ENCODE measurements at places on chromosomes 12 and 14.

DNA sequence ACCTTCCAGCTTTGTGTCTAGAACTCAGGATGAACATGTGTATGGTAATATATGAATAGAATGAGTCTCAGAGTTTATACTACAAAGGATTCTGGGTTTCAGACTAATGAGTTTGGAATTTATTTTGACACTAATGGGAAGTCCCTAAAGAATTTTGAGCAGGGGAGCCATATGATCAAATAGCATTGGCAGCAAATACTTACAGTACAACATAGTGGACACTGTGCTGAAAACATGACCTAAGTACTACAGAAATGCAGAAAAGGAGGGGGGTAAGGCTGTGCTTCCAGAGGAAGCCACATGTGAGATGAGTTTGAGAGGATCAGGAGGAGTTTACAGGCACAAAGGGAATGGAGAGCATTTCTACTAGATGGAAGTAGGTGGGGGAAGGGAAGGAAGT is 225.8 kb downstream of the C12orf42 start:
- no peak for DNase-seq

DNA sequence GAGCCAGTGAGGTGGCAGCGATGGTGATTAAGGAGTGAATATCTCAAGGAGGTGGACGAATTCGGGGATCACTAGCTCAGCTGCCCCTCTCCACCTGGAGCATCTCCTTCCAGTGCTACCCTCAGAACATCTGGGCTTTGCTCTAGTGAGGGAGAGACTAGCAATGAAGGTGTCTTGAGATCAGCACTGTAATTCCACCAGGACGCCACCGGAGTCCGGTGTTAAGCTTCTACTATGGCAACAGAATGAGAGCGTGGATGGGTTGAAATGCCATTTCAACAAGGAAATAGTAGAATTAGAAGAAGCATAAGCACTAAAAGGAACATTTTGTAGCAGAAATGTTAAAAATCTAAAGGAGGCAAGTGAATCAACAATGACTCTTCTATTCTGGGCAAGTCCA is 61.1 kb downstream of the NTF3 start:
- DNase-seq, result no peak

DNA sequence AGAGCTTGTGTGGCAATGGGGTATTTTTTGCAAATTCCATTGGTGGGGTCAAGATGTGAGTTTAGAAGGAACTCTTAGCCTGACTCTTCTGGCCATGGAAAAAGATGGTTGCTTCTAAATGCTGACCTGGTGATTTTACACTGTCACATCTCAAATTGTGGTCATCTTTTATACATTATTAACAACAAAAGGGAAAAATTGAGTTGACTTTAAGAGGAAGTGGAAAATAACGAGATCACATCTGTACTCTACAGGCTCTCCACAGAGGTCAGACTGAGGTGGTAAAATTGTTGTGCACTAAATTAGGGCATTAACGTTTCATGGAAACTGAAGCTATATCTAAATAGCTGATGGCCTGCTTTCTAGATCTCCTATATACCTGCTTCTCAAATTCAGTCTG is 44.7 kb downstream of the PTPN11 start:
- DNase-seq, result no peak

GRCh38 chr12:86710109-86710508 is 453.9 kb upstream of the MGAT4C start:
- DNase-seq, result no peak

GRCh38 chr14:36365766-36366165 is 45.3 kb upstream of the MBIP start:
- no peak for DNase-seq

DNA sequence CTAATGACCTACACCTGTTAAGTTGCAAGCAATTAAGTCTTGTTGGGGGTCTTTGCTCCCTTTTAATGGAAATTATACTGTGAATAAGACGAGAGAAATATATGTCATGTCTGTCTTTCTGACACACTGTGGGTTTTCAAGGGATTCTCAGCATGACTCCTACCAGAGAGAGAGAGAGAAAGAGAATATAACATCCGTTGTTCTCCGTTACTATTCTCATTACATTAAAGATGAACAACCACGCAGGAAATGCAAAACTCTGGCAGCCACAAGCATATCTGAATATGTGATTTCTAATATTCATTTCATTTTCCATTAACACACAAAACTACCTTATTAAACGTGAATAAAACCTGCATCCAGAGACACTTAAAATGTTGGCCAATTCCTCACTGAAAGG is 67.3 kb upstream of the EGLN3 start:
- DNase-seq, result no peak

DNA sequence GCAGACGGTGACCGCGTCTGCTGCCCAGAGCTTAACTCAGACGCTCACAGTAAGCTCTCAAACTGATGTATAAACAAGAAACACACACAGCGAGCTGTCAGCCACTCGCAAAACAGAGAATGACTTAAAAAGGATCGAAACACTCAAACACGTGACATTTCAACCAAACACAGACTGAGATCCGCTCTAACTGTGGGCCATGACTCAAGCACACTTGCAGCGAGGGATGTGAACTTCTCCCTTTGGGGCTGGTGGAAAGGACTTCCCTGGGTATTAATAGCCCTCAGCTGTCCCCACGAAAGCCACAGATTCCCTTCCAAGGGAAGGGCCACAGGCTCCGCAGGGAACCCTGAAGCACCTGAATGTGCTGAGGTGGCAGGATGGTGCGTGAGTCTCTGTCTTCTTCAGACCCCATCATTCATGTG is 29.1 kb downstream of the CCDC88C start:
- no peak for DNase-seq

GRCh38 chr12:20631711-20632110 is 63.4 kb upstream of the SLCO1C1 start:
- no peak for DNase-seq

DNA sequence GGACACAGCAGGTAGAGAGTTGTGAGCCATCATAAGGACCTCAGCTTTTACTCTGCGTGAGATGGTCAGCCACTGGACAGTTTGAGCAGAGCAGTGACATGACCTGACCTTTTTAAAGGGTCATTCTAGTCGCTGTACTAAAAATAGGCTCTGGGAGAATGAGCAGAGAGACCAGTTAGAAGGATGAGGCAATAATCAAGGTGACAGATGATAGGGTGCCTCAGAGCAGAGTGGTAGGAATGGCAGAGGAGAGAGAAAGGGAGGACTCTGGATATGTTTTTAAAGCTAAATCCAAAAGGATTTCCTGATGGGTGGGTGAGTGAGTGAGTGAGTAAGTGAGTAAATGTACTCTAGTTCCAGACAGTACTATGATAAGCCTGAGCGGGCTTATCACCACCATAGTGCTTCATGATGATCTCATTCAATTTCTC is 83.6 kb upstream of the ARHGAP5 start:
- DNase-seq, result no peak

DNA sequence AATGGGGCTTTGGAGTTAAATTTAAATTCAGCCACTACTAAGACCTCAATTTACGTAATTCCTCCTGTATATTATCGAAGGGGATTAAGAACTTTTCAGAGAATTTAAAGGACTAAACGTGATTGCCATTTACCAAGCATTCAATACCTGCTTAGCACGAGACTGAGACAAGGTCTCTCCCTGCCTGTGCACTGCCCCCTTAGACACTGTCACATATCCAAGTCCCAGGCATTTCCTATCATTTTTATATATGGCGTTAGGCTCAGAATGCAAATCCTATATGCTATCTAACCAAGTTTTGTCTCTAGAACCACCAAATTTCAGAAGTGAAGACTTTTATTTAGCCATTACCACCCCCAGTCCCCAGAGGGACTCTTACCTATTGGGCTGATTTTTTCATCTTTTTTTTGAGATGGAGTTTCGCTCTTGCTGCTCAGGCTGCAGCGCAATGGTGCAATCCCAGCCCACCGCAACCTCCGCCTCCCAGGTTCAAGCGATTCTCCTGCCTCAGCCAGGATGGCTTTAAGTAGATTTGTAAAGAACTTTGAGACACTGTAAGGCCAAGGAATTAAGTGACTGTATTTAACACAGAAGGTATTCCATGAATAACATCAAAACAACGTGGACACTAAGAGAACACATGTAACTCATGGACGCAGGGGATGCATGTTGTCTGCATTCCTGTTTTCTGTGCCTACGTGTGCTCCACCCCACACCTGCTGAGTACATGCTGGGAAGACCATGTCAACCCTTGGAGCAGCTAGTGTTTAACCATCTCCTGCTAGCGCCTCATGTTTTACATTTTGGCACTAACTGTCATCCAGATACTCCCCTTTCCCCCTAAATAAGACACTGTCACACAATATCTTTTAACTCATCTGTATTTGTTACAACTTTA is 6.4 kb downstream of the HSP90AA1 start:
- DNase-seq, result no peak

DNA sequence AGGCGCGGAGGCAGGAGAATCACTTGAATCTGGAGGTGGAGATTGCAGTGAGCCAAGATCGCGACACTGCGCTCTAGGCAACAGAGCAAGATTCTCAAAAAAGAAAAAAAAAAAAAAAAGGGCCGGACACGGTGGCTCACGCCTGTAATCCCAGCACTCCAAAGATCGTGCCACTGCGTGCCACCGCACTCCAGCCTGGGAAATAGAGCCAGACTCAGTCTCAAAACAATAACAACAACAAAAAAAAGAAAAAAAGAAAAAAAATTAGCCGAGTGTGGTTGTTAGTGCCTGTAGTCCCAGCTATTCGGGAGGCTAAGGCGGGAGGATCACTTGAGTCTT is 470 bp upstream of the RPL6 start:
- no peak for DNase-seq

DNA sequence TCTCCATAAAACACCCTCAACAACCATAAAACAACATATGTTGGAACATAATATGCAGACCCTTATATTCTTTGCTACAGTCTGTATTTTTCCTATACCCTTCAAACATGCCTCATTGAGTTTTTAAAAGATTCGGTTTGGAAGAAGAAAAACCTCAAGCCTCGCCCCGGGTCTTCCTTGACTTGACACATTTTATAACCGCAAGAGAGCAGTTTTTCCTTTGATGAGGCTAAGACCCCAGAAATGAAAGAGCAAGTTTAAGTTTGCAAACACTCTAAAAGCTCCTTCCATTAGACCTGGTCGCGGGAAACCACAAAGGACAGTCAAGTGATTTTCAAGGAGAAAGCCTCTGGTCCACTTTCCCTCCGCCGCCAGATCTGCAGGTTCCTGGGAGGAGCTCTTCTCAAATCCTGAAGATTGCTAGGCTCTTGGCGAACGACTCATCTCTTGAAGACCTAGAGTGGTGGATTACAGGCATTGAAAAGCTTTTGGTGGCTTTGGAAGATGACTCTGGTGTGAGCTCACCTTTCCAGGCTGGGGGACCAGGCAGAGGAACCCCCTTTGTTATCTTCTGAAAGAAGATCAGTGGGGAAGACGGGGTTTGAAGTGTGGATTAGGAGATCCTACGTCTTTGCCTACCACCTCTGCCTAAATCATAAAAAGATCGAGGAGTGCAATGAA is at the start of gene ASCL4:
Gene ASCL4 (plus strand): TSS at position 356 of the 681 bp plus-strand sequence. CDS start 515 bp downstream, outside the sequence.
- DNase-seq, result no peak

- no peak for DNase-seq
Observed at GRCh38 chr12:62712681-62713573, 222.0 kb downstream of the PPM1H start.

GRCh38 chr14:37587131-37587803 is 7.8 kb downstream of the FOXA1 start:
- no peak for DNase-seq

DNA sequence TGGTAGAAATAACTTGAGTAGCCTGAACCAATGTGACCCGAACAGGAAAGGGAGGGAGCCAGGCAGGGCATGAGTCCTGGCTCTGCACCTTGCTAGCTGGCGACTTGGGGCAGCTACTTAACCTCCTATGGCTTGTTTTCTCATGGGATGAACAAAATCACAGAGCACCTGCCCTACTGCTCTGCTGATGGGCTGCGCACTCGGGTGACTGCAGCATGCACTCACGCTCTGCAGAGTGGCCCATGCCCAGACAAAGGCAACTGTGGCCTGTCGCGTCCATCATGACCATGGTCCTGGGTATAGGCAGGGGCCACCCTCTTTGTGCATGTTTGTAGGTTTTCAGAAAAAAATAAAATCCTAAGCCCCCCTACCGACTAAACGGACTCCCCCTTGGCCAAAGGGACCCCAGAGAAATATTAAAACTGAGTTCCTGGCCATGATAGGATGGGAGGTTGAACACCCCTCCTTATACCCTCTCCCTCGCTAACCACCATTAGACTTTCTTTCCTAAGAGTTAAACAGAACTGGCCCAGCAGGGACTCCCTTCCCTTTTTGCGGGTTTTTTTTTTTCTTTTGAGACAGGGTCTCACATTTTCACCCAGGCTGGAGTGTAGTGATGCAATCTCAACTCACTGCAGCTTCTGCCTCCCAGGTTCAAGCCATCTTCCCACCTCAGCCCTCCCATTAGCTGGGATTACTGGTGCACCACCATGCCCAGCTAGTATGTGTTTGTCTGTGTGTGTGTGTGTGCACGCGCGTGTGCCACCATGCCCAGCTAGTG is 32.5 kb downstream of the VWF start:
- no peak for DNase-seq

- DNase-seq, result no peak
Observed at GRCh38 chr12:70149013-70149412, 94.2 kb upstream of the CNOT2 start.

GRCh38 chr12:47707355-47707754 is 1.5 kb upstream of the RPAP3 start:
- DNase-seq, result no peak

DNA sequence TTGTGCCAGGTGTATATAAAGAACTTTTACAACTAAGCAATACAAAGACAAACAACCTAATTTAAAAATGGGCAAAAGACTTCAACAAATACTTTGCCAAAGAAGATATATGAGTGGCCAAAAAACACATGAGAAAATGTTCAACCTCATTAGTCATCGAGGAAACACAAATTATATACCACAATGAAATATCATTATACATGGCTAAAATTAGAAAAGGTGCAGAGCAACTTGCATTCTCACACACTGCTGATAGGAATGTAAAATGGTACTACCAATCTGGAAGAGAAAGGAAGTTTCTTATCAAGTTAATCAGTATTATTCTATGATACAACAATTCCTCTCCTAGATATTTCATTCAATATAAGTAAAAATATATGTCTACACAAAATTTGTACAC is 131.6 kb upstream of the FRMD6 start:
- no peak for DNase-seq

DNA sequence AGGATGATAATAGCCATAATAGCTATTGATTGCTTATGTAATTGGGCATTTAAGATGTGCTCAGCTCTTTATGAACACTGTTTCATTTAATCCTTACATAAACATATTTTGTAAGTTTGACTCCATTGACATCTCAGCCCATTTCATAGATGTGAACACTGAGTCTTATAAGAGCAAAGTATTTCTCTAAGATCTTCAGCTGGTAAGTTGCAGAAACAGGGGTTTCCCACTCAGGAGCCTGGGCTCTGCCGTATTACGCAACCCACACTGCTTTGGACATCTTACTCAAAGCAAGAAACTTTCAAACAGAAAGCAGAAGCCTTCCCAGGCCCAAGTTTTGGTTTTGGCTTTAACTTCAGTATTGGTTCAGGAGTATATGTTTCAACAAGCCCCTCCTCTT is 705.1 kb downstream of the MED13L start:
- DNase-seq, result no peak
